K562 (cell line): ENCODE measurements at places on chromosomes 3 and 15.

DNA sequence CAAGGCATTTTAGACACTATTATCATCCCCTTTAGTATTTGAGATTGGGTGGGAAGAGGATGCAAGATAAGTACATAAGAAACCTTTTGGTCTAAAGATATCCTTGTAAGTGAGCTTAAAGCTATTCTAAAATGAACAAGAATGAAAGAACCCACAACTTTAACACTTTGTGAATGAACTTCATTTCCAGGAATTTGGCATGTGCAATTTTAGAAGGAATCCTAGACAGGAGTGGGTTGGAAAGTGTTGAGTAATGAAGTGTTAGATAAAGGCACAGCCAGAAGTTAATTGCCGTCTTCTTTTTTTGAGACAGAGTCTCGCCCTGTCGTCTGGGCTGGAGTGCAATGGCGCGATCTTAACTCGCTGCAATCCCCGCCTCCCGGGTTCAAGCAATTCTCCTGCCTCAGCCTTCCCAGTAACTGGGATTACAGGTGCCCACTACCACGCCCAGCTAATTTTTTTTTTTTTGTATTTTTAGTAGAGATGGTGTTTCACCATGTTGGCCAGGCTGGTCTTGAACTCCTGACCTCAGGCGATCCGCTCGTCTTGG, 13.2 kb upstream of the TEX9 start:
- peak; percentile 14 for DNase-seq

GRCh38 chr15:33738941-33739664, 229.2 kb upstream of the CHRM5 start:
- no peak for DNase-seq

- no peak for DNase-seq
Measured at GRCh38 chr3:114320246-114320645, 26.4 kb downstream of the TIGIT start.

- DNase-seq, result no peak
Measured at GRCh38 chr15:63323798-63324563, 46.6 kb downstream of the APH1B start.

- DNase-seq, result no peak
Measured at GRCh38 chr15:70387993-70388392, 290.3 kb upstream of the TLE3 start.

DNA sequence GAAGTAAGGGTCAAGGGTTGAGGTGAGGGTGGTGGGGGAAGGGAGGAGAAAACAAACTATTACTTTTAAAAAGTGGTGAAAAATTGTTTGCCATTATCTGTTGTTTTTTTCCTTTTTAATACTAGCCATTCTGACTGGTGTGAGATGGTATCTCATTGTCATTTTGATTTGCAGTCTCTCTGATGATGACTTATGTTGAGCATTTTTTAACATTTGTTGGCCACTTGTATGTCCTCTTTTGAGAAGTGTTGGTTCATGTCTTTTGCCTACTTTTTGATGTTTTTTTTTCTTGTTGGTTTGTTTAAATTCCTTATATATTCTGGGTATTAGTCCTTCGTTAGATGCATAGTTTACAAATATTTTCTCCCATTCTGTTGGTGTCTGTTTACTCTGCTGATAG, 185.9 kb upstream of the ANKRD28 start:
- no peak for DNase-seq

GRCh38 chr3:120093119-120093910, 932 bp downstream of the GSK3B start:
- peak; percentile 84 for DNase-seq

GRCh38 chr3:13022348-13023234, 50.6 kb downstream of the IQSEC1 start:
- peak; percentile 61 for DNase-seq

DNA sequence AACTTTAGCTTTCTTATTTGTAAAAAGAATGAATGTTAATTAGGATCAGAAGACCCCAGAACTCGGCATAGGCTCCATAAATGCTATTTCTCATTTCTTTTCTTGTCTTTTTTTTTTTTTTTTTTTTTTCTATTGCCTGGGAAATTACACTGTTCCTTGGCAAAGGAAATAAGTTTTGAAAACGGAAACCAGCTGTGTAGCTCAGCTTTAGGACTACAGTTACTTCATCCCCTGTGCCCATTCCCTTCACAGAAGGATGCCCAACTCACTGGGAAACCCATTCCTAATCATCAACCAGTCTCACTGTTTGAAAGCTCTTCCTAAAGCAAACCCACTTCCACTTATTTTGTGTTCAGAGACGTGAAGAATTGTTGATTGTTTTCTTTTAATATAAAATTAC, 254.0 kb upstream of the IL12A start:
- no peak for DNase-seq

GRCh38 chr15:85004550-85004949, 22.9 kb downstream of the PDE8A start:
- no peak for DNase-seq

DNA sequence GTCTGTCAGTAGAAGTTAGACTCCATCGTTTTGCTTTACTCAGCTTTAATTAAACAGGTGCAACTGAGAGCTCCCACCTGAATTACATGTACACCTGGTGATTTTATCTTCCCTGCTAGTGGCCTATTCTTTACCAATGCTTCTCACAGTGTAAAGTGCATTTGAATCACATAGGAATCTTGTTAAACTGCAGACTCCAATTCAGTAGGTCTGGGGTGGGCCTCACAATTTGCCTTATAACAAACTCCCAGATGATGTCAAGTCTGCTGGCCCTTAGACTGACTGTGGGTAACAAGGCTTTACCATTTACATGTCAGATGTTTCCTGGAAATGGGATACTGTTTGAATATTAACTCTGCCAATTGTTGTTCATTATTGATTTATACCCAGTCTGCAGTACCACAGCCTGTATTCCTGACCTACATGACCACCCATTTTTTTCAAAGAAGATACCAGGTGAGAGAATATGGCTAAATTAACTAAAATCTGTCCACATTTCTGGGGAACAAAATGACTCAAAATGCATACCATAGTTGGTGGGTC, 37.2 kb downstream of the CMSS1 start:
- DNase-seq, result no peak

- DNase-seq, result no peak
Measured at GRCh38 chr3:66593978-66594377, 93.2 kb upstream of the LRIG1 start.

DNA sequence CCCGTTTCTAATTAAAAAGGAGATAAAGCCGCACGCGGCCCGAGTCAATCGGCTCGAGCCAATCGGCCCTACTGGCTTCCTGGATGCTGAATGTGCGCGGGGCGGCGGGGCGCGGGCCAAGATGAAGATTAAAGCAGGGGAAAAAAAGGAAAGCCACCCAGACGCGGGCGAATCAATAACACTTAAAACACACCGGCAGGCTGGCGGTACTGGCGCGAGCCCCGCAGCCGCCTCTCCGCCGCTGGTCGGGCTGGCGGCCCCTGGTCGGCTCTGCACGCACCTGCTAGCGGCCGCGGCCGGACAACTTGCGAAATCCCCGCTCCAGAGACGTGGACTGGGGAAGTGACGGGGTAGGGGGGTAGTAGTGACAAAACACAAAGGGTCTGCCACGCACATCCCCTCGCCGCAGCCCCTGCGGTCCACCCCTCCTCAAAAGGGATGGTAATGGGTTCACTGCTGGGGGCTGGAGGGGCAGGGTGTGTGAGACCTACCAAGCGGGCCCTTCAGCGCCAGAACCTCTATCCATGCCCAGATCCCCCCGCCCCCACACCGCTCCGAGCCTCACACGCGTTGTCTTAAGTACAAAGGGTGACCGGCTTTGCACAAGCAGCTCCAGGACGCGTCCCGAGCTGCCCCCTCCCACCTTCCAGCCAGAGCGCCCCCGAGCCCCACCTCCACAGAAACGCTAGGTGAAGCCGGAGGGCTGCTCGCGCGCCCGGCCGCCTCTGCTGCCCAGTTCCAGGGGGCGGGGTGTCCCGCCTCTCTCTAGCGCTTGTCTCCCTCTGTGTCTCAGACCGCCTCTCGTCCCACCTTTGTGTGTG, 1.4 kb downstream of the WNT7A start:
- DNase-seq, result no peak

DNA sequence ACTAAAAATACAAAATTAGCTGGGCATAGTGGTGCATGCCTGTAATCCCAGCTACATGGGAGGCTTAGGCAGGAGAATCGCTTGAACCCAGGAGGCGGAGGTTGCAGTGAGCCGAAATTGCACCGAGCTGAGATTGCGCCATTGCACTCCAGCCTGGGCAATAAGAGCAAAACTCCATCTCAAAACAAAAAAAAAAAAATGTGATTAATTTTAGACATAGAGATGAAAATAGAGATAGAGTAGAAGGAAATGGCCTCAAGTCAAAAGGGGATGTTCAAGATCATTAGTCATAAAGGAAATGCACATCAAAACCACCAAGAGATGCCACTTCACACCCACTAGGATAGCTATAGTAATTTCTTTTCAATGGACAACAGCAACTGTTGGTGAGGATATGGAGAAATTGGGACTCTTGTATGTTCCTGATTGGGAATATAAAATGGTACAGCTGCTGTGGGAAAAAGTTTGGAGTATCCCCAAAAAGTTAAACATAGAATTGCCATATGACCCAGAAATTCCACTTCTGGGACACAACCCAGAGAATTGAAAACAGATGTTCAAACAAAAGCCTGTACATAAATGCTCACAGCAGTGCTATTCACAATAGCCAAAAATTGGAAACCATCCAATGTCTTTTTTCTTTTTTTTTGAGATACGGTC, 55.4 kb downstream of the ABHD2 start:
- no peak for DNase-seq

DNA sequence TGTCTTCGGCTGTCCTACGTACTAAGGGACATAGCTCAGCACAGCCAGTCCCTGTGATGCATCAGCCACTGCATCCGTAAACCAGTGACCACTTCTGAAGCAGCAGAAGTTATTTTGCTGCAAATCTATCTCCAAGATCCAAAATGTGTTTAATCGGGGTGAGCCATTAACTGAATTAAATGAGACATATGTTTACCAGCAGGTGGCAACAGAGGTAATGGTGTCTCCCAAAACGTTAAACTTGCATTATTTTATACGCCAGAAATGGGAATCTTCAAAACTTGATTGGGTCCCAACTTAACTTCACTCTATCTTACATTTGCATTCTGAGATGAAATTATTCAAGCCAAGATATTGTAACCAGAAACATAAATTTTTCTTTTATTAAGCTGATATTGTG, 75.3 kb upstream of the BOC start:
- no peak for DNase-seq

DNA sequence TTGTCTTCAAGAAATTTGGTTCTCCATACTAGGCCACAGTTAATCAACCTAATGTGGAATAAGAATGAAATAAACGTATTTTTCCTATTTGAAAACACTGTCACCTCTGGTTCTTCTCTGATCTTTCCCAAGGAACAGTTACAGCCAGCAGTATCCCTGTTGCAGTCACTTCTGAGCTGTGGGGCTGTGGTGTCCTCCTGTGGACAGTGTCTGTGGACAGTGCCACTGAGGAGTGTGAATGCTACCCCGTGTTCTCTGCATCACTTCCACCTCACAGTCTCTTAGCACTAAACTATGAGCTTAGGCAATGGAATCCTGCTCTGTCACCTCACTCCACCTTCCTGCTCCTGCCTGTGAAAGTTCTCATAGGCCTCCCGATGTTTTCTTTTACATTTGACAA, 817.5 kb downstream of the VGLL3 start:
- no peak for DNase-seq

- DNase-seq, result no peak
Measured at GRCh38 chr15:87450314-87450713, 806.2 kb downstream of the NTRK3 start.

GRCh38 chr3:68666429-68667136, 265.8 kb downstream of the TAFA4 start:
- DNase-seq, result no peak

- DNase-seq, result no peak
Measured at GRCh38 chr3:152696962-152697361, 138.0 kb upstream of the P2RY1 start.

GRCh38 chr3:157865352-157866000, 240.7 kb downstream of the SHOX2 start:
- peak; percentile 71 for DNase-seq

DNA sequence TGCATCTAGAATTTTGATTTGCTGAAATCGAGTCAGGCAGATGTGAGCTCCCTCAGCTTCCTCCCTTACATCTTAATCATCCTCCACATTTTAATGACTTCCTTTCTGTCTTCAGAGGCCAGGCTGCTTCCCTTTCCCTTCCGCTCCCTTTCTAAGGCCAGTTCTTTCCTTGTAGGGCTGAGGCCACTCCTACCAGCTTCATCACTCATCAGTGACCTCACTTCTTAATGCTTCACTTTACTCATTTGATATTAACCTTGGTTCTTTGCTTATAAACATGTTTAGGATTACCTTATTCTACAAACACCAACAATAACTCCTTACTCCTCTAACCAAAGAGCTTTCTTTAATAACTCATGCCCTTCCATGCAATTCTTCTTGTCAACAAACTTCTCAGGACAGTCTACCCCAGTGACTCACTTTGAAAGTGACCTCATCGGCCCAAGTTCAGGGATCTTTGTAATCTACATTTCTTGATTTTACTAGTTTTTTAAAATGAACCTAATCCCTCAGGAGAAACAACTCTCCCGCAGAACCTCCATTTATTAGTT, 23.9 kb downstream of the ILDR1 start:
- no peak for DNase-seq

GRCh38 chr3:120088622-120089021, 5.6 kb downstream of the GSK3B start:
- DNase-seq, result no peak

DNA sequence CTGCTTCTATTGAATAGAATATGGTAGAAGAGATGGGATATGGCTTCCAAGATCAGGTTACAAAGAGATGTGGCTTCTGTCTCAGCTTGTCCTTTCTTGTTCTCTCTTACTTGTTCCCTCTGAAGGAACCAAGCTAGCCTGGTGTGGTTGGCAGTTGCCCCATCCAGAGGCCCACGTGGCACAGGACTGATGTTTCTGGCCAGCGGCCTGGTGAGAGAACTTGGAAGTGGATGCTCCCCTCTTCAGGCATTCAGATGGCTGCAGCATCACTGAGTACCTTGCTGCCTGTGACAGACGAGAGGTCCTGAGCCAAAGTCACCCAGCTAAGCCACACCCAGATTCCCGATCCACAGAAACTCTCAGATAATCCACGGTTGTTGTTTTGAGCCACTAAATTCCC, 183.6 kb downstream of the NSMCE3 start:
- DNase-seq, result no peak

DNA sequence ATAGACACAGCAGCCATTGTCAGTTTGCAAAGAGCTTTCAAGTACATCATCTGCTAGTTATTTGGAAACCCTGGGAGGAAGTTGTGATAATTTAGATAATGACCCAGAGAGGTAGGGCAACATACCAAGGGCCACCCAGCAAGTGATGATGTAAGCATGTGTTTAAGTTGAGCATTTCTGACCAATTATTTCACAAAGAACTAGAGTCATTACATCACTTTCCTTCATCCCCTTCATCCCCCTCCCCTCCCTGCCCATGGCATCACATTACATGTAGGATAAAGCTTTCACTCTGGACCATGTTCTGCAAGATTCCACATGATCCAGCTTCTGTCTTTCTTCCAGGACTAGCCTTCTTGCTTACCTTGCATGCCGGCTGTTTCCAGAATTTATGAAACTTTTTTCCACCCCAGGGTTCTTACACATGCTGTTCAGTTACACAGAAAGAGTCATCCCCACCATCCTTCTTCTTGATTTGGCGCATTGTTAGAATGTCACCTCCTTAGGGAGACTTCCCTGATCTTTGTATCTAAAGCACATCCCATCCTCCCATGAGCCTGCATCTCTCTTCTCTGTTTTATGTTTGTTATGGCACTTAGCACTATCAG, 71.3 kb downstream of the PTPRG start:
- DNase-seq, result no peak
